ENCODE measurements at places on chromosomes 4 and X. TPM values are rescaled to one million over a fixed set of nuclear protein-coding genes. Genes with fewer than 3 reads are reported as not detected.

Gene COL4A6
- 3.2 TPM for total RNA-seq

Gene RAB41
- total RNA-seq: not detected

Gene SSX4B
- not detected for total RNA-seq

Gene ADH7
- not detected for total RNA-seq

Gene CPZ
- 1.4 TPM for total RNA-seq

Gene ADGRG4
- not detected for total RNA-seq

Gene EIF1AX
- 80.3 TPM for total RNA-seq

Gene XAGE1A
- not detected for total RNA-seq

Gene RTL9
- total RNA-seq: 1.6 TPM

Gene CT55
- not detected for total RNA-seq

Gene MAP7D2
- total RNA-seq: 25.1 TPM

Gene RNF128
- total RNA-seq: 7.2 TPM
